Activated naive CD4-positive, alpha-beta T cell treated with anti-CD3 and anti-CD28 coated beads, Interleukin-2, amount 50 U/mL, for 72 hours (primary cell): ENCODE measurements at places on chromosomes 2 and 18. TPM values are rescaled to one million over a fixed set of nuclear protein-coding genes. Genes with fewer than 3 reads are reported as not detected.

DNA sequence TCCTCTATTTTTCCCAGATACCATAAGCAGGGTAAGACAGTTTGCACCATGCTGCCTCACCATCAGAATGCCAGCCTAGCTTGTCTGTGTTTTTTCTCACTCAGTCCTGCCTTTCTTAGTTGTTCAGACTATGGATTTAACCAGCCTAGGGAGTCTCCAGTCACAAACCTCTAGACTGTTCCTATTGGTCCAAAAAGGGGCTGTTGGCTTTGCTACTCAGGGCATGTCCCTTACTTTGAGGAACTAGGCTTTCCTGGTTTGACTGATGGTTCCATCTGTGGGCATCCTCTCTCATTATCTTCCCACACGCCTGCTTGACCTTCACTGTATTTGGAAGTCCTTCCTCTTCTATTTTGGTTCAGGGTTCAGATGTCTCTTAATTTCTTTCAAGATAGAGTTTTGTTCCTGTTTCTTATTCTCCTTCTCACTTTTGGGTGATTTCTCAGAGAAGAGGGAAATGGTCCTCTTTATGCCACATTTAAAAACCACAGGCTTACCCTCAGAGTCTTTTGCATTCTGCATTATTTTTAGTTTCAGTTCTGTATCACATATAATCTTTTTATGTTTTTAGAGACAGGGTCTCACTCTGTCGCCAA lies 31.3 kb upstream of the TMEM131 start:
- DNase-seq = no peak

DNA sequence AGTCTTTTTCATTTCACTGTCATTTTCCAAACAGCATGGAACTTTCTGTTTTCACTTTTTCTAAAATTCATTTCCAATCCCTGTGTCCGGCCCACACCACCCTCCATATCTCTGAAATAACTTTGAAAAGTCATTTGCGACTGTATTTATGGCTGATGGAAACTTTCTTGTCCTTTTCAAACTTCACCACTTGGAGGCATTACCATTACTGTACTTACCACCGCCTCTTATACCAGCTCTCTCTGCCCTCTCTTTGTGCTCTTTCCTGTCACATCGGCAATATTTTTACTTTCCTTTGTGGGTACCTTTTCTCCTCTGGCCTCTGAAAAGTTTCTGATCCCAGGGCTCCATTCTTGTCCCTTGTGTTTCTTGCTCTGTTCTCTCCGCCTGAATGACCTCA lies 39.5 kb upstream of the IL1RL1 start:
- no peak for DNase-seq

GRCh38 chr2:39243469-39244123 lies at the start of gene CDKL4:
Gene CDKL4, minus strand, starts transcription at chr2:39243970.
- no peak for DNase-seq

DNA sequence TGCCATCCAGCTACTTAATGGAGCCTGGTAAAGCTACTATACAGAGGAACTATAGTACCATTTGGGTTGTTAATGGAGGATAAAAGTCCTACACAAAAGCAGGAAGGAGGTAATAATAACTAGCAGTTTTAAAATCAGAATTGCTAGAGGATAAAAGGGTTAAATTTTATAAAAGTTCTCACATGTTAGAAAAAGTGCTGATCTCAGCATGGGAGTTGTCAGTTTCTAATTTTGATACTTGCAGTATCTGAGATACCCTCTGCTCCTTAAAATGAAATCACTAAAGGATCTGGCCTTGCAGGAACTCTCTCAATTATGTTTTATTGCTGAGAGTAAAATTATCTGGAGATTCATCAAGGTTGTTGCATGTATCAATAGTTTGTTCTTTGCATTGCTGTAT lies 272.2 kb upstream of the GYPC start:
- DNase-seq = no peak

DNA sequence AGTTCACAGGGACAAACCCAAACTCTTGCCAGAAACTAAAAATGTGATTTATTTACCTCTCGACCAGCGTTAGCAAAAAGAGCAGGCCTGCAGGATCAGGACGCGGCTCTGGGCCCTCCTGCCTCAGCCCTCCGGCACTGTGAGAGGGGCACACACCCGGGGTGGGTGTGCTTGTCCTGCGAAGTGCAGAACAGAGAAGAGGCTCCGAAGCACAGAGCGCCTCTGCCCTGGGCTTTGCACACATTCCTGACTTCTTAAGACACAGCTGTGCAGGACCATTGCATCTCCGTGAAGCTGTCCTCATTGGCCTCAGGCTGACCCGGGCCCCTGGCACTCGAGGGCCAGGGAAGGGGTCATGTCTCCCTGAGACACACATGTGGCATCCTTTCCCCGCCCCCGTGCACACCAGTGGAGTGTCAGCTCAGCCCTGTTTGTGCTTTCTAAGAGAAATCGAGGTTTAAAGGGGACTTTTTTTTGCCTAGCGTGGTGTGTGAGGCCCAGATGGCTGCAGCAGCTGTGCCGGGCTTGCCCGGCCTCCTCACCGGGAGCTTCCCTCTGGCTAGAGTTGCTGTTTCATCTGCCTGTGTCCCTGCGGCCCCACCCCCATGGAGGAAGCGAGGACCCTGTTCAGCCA lies 9.9 kb upstream of the NFATC1 start:
- DNase-seq = no peak

DNA sequence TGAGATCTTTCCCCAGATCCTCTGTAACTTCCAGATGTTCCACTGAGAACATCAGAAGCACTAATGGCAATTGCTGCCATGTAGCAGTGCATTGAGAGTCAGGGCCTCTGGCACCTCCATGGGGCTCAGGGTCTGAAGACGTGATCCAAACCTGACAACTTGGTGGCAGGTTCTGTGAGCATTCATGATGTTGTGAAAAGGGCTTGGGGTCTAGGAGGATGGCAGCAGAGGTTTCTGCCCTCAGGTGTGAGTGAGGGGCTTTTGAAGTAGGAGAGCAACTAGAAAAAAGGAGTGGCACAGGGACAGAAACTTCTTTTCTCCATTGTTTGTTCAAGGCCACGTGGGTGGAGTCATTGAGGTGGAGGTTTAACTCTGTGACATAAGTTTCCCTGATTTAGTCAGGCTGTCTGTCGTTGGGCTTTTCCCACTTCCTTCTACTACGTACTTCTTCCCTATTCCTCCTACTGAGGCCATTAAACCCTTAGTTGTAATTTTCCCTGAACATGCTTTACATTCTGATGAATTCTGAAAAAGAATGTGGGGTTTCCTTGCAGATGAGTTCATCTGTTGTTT lies 13.1 kb downstream of the CFLAR start:
- DNase-seq = peak; percentile 74

Gene UPP2
- total RNA-seq = not detected
